Fibroblast of lung (primary cell): ENCODE measurements at places on chromosomes 13 and 19. TPM values are rescaled to one million over a fixed set of nuclear protein-coding genes. Genes with fewer than 3 reads are reported as not detected.
A peak's percentile ranks its signal among the peaks of the same experiment; 100 is the strongest.

Gene ZNF723
- total RNA-seq, result not detected in 2 replicates

Gene KBTBD7
- 4.6 and 5.9 TPM in 2 replicates for total RNA-seq

GRCh38 chr19:56153507-56153906 is 12.4 kb downstream of the ZNF444 start:
- no peak for DNase-seq

DNA sequence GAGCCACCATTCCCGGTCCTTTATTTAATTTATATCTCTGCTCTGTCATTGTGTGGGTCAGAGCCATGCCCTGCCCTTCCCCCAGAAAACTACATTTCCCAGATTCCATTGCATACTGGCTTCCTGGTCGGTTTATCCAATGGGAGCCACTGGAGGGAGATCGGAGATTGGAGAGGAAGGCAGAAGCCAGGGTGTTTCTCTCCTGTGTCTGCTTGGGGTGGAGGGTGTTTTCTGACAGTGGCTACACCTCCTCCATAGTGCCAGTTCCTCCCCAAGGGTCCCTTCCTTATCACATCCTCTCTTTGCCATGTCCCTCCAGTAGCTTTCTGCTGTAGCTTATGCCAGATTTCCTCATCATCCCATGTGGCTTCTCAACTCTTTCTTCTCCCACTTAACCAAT is 19.0 kb downstream of the OLFM2 start:
- peak; percentile 43 for DNase-seq

DNA sequence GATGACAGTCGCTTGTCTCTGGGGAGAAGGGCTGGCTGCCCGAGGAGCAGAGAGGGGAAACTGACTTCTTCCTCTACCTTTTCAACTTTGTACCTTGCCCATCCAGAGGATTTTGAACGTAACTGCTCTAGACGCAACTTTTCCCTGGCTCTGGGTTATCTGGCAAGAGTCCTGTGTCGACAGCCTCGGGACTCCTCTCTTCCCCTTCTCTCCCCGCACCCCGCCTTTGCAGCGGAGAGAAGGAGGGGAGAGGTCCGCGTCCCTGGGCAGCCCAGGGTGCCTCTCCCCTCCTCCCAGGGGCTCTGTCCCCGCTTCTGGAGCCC is 574 bp downstream of the SH3GL1 start:
- no peak for DNase-seq

- DNase-seq, result no peak
Observed at GRCh38 chr13:23157781-23158180, 23.0 kb upstream of the SGCG start.
